ENCODE measurements at places on chromosomes 12 and 14. TPM values are rescaled to one million over a fixed set of nuclear protein-coding genes. Genes with fewer than 3 reads are reported as not detected.

DNA sequence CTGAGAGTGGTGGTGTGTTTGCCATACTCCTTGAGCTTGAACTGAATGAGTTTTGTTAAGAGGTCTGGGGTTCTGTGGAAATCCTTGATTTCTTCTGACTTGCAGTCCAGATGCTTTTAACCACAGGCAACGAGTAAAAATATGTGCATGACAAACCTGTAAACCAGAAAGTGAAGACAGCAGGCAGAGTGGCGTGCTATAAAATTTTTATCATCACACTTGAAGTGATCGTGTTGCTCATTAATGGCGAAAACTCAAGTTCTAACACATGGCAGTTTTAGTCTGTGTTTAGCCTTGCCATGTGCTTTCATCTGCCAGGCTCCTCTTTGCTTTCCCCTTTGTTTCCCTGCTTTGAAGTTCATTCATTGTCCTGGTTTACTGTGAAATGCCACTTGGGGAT, 28.0 kb downstream of the TXNRD1 start:
- no peak for DNase-seq

GRCh38 chr12:48164451-48164850, 7.1 kb upstream of the ASB8 start:
- no peak for DNase-seq

OR4E2 gene
- not detected for total RNA-seq

- DNase-seq, result no peak
These were observed 45.9 kb downstream of the LGMN start for GRCh38 chr14:92702441-92702918.

- DNase-seq, result no peak
These were observed 253.1 kb downstream of the ZFP36L1 start for GRCh38 chr14:68539789-68540188.

CLEC2B gene
- 3.9 TPM for total RNA-seq

DNA sequence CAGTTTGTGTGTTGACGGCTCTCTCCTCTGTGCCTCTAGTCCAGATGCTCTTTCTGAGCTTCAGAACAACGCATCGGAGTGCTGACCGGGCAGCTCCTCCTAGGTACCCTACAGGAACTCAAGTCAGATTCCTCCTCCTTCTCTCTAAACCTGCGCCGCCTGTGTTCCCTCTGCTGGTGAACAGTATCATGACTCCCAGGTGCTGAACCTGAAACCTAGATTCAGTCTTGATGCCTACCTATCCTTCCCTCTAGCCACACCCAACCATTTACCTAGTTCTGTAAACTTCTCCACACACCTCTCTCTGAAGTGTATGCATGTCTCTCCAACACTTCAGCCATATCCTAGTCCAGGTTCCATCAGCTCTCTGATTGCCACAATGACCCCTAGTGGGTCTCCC, 112.7 kb downstream of the EFCAB11 start:
- no peak for DNase-seq

GRCh38 chr12:5924342-5924741, 20.7 kb downstream of the ANO2 start:
- DNase-seq, result no peak

DNA sequence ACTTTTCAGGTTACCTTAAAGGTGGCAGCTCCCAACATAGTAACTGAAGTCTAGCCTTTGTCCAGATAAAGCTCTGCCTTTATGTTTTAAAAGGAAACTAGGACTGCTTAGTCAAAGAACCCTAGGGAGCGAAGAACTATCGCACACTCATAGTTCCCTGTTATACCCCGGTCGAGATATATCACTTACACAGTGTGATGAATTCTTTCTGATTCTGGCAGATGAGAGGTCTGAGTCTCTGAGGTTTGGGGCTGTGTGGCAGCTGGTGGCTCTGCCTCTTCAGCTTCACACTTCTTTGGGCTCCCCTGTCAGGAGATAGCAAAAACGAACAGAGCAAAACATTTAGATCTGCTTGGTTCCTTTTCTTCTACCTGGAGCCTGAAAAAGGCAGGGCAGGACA, 17.0 kb downstream of the ACIN1 start:
- DNase-seq, result no peak

GRCh38 chr12:83132360-83132759, 445.7 kb downstream of the TMTC2 start:
- no peak for DNase-seq

SMCO2 gene
- 1.8 TPM for total RNA-seq

- DNase-seq, result peak; percentile 37
These were observed at the start of gene MEG3 for GRCh38 chr14:100825713-100826331. Gene MEG3 (plus strand): TSS chr14:100826118.

GRCh38 chr12:29253906-29254625, 105.0 kb downstream of the FAR2 start:
- DNase-seq, result no peak

- DNase-seq, result peak; percentile 86
These were observed 21.7 kb upstream of the DUSP6 start for GRCh38 chr12:89373763-89374572.

GRCh38 chr12:87847147-87847546, 182.1 kb downstream of the C12orf50 start:
- no peak for DNase-seq

TMBIM6 gene
- 818 TPM for total RNA-seq

GRCh38 chr12:4628406-4628805, 20.4 kb downstream of the AKAP3 start:
- no peak for DNase-seq

GRCh38 chr12:77032406-77032805, 33.0 kb downstream of the E2F7 start:
- DNase-seq, result peak; percentile 95

ADSS1 gene
- total RNA-seq, result 34.3 TPM

DENND5B gene
- total RNA-seq, result 2.6 TPM

DNA sequence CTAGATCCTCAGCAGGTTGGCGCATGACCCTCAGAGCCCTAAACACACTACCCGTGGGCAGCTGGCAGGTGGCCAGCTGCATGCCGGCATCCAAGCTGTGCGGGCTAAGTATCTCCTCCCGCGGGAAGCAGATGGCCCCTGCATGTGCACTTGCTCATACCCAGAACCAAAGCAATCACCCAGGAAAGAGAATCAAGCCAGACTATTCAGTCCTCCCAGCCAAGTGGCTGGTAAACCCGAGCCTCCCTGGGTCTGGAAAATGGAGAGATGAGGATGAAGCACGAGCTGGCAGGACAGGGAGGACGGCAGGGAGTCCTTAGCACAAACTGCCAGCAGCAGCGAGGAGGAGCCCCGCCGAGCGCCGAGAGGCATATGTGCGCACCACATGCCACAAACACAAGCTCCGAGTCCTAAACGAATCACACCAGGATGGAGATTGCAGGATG, 139.7 kb downstream of the RIMBP2 start:
- DNase-seq, result no peak

DNA sequence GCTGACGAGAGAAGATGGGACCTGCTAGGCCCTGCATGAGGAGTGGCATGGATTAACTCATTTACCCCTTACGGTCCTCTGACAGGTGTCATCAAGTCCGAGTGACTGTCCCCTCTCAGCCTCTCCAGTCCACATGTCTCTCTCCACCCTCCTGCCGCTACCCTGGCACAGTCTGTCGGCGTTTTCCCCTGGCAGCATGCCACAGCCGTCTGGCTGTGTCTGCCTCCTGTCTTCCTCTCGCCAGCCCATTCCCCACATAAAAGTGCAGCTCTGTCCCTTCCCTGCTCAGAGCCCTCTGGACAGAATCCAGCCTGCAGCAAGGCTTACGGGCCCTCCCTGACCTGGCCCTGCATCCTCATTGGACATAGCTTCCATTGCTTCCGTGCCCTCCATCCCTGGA, 45.6 kb downstream of the UBE3B start:
- DNase-seq, result no peak

DNA sequence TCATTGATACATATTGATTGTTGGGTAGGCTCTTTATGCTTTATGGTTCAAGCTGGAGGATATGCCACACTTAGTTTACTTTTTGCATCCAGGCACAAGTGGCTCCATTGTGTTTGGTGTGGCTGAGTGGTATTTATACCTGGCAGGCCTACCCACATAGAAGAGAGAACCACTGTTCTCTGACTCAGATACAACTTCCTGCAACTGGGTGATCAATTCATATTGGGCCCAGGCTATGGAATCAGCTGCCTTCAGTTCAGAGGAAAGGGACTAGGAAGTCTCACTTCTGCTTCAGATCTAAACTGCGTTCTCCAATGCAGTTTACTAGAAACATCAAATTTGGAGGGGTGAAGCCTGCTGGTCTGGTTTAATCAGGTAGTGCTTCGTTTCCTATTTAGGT, 49.8 kb upstream of the LRRK2 start:
- DNase-seq, result no peak

ABHD12B gene
- not detected for total RNA-seq

LBHD2 gene
- not detected for total RNA-seq

GRCh38 chr12:54680374-54680773, 32.2 kb upstream of the DCD start:
- peak; percentile 37 for DNase-seq

DNA sequence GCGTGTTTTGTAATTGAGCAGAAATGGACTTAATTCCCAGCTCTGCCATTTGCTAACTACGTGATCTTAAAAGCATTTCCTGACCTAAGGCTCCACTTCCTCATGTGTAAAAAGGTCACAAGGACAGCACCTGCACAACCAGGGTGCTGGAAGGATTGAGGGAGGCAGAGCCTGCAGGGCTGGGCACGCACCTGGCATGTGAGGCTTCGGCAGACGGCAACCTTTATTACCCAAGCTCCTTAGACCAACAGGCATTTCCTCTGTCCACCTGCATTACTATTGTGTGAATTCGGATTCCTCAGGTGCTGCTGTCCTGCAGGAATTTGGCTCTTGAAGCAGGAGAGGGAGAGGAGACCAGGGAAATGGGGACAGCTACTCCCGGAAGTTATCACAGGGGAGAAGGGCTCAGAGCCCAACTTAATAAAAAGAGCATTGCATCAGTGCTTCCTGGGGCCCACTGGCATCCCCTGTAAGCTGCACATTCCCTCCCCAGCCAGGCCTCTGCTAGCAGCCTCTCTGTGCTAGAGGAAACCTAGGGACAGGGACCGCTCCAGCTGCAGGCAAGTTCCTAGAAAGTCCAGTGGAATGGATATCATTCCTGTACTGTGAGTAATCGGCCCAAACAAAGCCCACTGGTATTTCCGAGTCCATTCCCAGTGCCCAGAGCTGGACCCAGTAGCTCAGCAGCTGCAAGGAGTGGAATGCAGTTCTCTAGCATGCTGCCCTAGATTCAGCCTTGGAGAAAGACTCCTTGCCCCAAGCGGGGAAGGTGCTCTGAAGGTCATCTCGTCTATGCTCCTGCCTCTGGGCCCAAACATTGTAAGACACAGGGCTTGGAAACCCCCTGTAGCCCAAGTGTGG, 157.1 kb upstream of the CCND2 start:
- peak; percentile 85 for DNase-seq

GRCh38 chr12:116818341-116818856, 62.8 kb downstream of the HRK start:
- no peak for DNase-seq

TAC3 gene
- total RNA-seq, result not detected

DNA sequence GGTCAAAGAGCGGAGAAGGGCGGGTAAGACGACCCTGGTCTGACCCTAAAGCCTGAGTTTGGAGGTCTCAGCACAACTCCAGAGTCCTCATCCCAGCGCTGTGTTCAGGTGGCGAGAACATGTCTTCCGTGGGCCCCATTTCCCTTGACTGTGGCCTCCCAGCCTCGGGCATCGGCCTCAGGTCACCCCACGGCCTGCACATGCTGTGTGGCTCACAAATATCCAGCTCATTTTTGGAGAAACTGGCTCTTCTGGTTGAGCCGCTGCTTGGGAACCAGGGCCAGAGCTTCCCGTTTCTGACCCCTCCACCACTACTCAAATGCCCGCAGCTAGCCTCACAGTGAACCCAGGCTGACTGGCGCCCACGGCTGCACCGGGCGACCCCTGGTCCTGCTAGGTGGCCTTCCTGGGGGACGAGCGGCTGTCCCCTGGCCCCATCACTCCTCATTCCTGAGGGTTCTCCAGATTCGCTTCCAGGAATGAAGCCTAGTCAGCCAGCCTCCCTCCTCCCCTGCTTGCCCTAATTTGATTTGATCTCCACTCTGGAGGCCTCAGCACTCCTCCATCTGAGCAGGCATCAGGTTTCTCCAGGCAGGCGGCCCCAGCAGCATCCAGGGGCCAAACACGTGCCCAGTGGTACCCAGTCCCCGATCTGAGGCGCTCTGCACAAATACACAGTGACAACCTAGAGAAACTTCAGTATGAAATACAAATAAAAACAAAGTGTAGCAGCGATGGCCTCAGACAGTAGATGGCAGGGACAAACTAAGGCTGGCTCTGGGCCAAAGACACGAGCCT, 4.7 kb downstream of the P2RX2 start:
- peak; percentile 10 for DNase-seq

- DNase-seq, result peak; percentile 92
These were observed 123.7 kb downstream of the SLC25A21 start for GRCh38 chr14:37048666-37049071.

SRRM4 gene
- not detected for total RNA-seq

Measured in bronchial epithelial cell (primary cell).